ENCODE measurements at places on chromosomes 6 and 20. TPM values are rescaled to one million over a fixed set of nuclear protein-coding genes. Genes with fewer than 3 reads are reported as not detected.

DNA sequence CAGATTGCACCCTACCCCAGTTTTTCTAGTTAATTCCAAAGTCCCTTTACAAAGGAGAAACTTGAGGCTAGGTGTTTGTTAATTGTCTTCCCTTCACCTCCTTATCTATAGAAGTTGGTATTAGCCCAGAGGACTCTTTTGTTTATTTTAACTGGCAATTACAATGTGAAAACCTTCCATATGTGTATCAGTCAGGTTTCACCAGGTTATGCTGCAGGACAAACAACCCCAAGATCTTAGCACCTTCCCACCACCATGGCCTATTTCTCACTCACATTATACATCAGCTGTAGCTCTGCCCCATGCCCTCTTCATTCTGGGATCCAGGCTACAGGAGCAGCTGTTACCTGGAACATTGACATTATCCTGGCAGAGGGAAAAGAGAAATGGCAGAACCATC is 31.1 kb downstream of the SNHG17 start:
- no peak for DNase-seq

- DNase-seq: peak; percentile 70
Observed at GRCh38 chr6:53492860-53493634, 51.9 kb downstream of the GCLC start.

GRCh38 chr20:51553897-51554486 is 11.5 kb upstream of the NFATC2 start:
- DNase-seq: no peak

BMP2 gene
- total RNA-seq: 0.26 TPM

DNA sequence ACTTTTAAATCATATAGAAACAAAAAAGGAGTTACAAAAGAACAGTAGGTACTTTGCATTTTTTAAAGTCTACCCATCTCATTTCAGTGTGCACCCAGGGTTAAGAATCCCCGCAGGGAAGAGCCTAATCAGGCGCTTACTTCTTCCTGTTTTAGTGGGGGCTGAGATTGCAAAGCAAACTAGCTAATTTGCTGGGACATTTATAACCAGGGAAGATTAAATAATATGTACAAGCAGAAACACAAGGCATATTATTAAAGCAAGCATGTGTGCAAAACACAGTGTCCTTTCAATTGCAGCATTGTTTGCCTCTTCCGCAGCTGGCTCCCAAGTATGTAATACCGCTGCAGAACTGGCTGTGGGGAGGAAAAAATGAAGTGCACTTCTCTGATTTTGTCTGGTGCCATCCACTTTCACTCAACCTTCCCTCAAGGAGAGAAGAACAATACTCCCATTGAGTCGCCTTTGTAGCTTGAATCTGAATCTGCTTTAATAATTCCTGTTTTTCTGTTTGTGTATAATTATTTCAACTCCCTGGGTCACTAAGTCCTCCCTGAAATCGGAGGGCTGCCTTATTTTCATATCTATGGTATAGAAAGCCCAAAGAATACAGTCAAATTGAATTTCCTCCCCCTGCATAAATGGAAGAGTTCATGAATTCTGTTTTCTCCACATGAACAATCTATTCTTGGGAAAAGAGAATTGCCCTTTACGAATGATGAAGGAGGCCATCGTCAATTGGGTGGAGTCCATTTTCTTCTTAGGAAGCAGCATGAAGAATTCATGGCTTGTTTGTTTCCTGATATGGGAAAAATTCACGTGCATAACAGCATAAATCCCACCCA is 23.3 kb upstream of the BCAS1 start:
- DNase-seq: peak; percentile 98

GRCh38 chr6:69816569-69816968 is 19.8 kb upstream of the LMBRD1 start:
- DNase-seq: no peak

GRCh38 chr6:13304580-13305260 is 23.6 kb downstream of the TBC1D7 start:
- DNase-seq: no peak

CABLES2 gene
- 2.9 TPM for total RNA-seq

- DNase-seq: no peak
Observed at GRCh38 chr6:158645064-158646022, 800 bp upstream of the DYNLT1 start.

DNA sequence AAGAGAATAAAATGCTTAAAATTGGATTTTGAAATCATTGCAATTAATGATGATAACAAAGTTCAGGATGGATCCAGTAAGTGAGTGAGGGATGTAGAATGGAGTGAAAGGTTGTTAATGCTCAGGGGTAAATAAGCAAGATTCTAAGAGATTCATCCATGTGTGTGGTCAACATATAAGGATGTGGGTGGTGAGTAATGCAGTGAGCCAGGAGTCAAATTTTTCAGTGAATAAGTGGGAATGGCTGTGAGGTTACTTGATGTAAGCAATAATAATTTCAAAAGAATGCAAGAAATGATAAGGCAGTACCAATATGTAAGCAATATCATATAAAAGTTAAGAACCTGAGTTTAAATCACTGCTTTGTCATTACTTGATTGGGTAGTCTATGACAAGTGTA is 207.5 kb upstream of the ADGRB3 start:
- no peak for DNase-seq

PI16 gene
- total RNA-seq: not detected

DNA sequence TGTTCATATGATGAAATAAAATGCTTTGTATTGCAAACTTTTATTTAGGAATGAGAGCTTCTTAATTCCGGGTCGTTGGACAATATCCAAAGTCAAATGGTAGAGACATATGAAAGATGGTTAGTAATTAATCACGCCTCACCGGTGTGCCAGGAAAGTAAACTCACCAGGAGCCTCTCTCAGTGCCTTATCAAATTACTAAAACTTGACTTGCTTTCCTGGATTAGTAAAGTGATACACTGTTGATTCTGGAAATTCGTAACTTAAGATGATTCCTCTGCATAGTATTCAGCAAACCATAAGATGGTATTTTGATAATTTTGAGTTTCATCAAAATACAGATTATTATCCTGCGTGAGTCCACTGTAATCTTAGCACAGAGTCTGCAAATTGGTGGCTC is 115.2 kb downstream of the PAX1 start:
- DNase-seq: no peak

DNA sequence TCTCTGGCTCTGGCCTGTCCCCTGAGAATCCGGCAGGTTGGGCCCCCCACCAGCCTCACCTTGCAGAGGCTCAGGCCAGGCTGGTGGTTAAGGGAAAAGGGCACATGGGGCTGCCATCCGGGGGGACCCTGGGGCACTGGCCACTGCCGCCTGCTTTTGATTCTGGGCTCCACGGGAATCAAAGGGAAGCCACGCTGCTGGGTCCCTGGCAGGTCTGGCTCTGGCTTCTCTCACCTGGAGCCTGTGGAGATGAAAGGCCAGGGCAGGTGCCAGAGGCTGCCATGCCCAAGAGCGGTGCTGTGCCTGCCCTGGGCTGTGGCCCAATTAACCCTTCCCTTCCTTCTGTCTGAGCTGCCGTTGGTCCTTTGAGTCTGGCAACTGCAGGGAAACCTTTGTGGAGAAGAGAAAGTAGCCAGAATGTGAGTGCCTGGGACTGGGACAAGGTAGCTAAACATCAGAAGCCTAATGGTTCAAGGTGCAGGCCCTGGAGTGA is 9.4 kb upstream of the CDH22 start:
- DNase-seq: no peak

GRCh38 chr20:43102394-43102793 is 87.3 kb downstream of the PTPRT start:
- peak; percentile 29 for DNase-seq

DNA sequence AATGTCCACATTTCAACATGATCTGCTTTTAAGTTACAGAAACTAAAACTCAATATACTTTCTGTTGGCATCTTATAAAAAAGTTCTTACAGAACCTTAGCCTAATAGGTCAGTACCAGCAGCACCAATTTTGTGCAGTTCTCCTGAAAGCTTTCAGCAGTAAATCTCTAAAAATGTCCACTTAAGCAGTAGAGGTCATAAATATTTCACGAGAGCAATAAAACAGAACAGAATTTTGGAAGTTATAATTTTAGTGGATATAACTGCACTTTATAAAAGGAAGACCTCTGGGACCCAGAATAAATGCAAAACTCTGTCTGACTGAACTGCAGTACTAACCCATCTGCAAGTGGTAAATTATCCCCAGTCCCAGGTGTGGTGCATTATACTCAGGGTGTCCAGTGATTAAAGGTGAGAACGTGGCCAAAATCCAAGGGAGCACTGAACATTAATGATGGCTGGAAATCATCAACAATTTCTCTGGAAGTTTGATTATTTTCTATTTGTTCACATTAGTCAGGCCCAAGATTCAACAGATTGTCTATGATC is 172.6 kb upstream of the RSPO3 start:
- no peak for DNase-seq

- DNase-seq: no peak
Observed at GRCh38 chr20:54137115-54137514, 36.7 kb downstream of the CYP24A1 start.

OPRL1 gene
- total RNA-seq: 3.2 TPM

DNA sequence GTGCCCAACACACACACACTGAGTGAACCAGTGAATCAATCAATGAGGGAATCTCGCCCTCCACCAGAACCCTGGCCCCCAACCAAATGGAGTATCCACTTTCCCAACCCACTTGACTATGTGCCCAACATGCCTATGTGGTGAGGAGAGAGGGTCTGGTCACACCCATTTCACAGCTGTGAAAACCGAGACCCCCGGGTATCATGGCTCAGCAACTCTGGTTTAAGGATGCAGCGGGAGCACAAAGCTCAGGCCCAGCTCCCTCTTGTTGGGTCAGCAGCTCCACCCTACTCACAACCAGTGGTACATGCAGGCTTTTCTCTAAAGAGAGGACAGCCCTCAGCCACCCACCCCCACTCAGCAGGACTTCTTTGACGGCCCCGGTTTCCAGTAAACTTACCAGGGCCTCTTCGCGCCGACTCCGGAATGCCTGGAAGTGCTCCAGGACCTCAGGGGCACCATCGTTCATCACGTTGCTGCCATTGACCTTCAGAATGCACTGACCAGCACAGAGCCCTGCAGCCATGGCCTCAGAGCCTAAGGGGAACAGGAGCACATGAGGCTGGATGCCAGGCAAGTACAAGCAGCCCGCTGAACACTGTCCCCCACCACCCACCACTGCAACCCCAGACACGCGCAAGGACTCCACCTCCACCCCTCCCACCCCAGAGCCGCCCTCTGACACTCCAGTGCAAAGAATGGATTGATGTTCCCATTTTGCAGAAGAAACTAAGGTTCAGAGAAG is 174.7 kb downstream of the PREX1 start:
- DNase-seq: no peak

- no peak for DNase-seq
Observed at GRCh38 chr20:47691625-47692024, 93.7 kb downstream of the SULF2 start.

DNA sequence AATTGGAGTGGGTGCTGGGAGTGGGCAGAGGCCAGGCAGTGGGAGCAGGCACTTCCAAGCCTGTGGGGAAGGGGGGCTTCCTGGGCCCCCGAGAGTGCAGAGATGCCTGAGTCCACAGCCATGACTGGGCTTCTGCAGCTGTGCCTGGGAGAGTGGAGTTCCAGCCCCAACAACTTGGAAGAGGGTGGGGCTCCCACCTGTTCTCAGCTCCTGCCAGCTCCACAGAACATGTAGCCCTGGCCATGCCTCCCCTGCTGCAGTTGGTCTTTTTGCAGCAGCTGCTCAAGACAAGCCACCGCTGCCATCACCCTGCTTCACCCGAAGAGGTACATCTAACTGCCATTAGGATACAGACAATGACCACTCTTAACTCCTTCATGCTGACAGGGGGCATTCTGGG is 1092.3 kb downstream of the KHDRBS2 start:
- DNase-seq: no peak
